ENCODE measurements at places on chromosomes 2 and 18. TPM values are rescaled to one million over a fixed set of nuclear protein-coding genes. Genes with fewer than 3 reads are reported as not detected.

The AGXT gene
- not detected for total RNA-seq

The MOGAT1 gene
- not detected for total RNA-seq

The NEU4 gene
- total RNA-seq = not detected

The UNC80 gene
- total RNA-seq = 0.04 TPM

The LRRTM1 gene
- not detected for total RNA-seq

The SEMA4F gene
- 2.7 TPM for total RNA-seq

- DNase-seq = no peak
Observed at GRCh38 chr18:47492691-47493090, 241.2 kb upstream of the SKOR2 start.

DNA sequence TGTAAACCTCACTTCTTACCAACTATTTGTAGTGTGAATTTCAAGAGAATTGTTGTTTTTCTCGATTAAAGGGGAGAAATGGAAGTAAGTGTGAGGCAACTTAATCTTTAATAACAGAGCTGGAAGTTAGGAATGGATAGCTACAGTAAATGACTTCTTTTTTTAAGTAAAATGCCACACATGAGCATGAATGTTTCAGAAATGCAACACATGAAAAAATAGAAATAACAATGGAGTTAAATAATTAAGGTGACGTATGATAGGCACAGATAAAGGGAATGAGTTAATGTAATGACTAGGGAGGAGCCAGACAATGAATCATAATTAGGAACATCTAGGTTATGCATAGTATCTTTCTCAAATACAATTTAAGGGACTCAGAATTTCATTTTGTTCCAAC, 3.4 kb downstream of the REL start:
- DNase-seq = peak; percentile 65

DNA sequence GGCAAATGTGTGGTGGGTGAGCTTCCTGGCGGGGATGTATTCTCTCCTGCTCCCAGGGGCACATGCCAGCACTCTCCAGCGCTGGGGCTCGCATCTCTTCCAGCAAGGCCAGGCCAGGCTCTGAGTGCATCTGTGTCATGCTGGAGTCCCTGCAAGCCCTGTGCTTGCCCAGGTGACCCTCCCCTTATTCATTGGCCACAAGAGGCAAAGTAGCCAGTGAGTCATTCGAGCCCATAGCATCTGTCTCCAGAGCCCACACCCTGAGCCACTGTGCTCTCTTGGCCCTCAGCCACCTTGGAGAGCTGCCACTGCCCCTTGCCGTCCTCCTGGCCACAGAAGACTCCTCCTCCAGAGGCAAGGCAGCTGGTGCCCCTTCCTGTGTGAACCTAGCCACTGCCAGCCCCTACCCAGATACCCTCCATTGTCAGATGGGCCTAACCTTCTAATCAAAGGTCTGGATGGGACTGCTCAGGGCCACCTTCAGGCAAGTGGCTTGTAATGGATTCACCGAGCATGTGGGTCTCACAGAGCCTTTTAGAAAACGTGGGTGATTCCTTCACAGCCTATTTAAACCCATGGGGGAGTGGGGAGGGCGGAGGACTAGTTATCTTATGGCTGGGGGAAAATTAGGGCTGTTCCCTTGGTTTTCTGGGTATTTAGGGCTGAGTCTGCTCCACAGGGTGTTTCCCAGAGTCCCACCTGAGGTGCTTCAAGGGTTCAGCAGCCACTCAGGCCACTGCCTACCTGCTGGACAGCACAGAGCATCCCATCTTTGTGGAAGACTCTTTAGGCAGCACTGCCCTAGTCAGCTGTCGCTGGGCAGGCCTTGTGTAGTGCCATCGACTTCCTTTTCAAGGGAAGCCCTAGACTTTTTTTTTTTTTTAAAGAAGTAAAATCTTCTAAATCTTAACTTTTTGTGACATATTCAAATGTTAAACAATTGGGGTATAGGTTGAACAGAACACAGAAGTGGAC, 137.4 kb downstream of the ACOXL start:
- no peak for DNase-seq

GRCh38 chr2:223947711-223948205, 2.6 kb upstream of the WDFY1 start:
- no peak for DNase-seq

- no peak for DNase-seq
Observed at GRCh38 chr18:60754413-60755009, 381.9 kb upstream of the MC4R start.

GRCh38 chr2:100064165-100064564, 78.2 kb downstream of the AFF3 start:
- DNase-seq = no peak

DNA sequence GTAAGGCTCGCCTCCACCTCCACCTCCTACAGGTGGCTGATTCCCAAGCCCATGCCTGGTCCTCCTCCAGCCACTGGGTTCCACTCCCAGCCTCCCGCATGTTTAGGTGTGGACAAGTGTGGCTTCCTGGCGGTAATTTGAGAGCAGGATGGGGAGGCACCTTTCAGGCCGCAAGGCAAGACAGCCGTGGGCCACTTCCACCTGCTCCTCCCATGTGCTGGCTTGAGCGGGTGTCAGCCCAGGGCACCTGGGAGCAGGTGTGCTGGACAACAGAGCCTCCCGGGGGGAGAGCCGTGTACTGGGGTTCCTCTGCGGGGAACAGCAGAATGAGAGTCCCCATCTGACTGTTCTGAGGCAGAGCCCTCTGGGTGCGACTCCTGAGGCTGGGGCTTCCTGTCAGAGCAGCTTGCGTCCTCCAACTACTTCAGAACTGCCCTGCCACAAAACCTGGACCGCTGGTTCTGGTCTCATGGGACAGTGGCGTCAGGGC, 83.9 kb downstream of the TPO start:
- DNase-seq = no peak

GRCh38 chr2:71277536-71278103, 50.7 kb upstream of the PAIP2B start:
- DNase-seq = no peak

- no peak for DNase-seq
Observed at GRCh38 chr18:75209951-75210258, 692 bp upstream of the TSHZ1 start.

- no peak for DNase-seq
Observed at GRCh38 chr2:27955384-27956161, 65.0 kb downstream of the BABAM2 start.

- no peak for DNase-seq
Observed at GRCh38 chr2:28052691-28053090, 162.2 kb downstream of the BABAM2 start.

GRCh38 chr2:33153008-33153407, 206.3 kb downstream of the LTBP1 start:
- DNase-seq = no peak
